Adipose tissue (tissue), 3 donors: ENCODE measurements at places on chromosomes 4 and X. TPM values are rescaled to one million over a fixed set of nuclear protein-coding genes. Genes with fewer than 3 reads are reported as not detected.

The RTL5 gene
- polyA plus RNA-seq: 3.7 TPM

The F11 gene
- polyA plus RNA-seq: not detected

The AVPR2 gene
- polyA plus RNA-seq: 5.9 TPM

The GABRE gene
- 134 TPM for polyA plus RNA-seq

The PROM1 gene
- polyA plus RNA-seq: 0.33 TPM

The MAGEA12 gene
- not detected for polyA plus RNA-seq

The SPANXD gene
- polyA plus RNA-seq: not detected

The TMEM156 gene
- 0.28 TPM for polyA plus RNA-seq

The ABCG2 gene
- polyA plus RNA-seq: 0.31 TPM

The F8 gene
- 25.8 TPM for polyA plus RNA-seq

The ITIH6 gene
- not detected for polyA plus RNA-seq

The NPY2R gene
- not detected for polyA plus RNA-seq

The SOD3 gene
- polyA plus RNA-seq: 31.2 TPM

The ADH1B gene
- polyA plus RNA-seq: 3,622 TPM

The ARFIP1 gene
- 10.9 TPM for polyA plus RNA-seq

The NEIL3 gene
- polyA plus RNA-seq: not detected

The PF4V1 gene
- polyA plus RNA-seq: not detected

The STPG2 gene
- not detected for polyA plus RNA-seq

The MAGT1 gene
- polyA plus RNA-seq: 21.3 TPM

The NLRP2B gene
- not detected for polyA plus RNA-seq

The ARHGEF6 gene
- 19.7 TPM for polyA plus RNA-seq

The ARMCX4 gene
- polyA plus RNA-seq: 5.3 TPM

The GALNTL6 gene
- polyA plus RNA-seq: 0.01 TPM

The AFP gene
- not detected for polyA plus RNA-seq

The SULT1E1 gene
- not detected for polyA plus RNA-seq

The CDKL2 gene
- polyA plus RNA-seq: 0.45 TPM

The CT47B1 gene
- not detected for polyA plus RNA-seq

The NEXMIF gene
- polyA plus RNA-seq: 0.41 TPM

The NALF2 gene
- 0.11 TPM for polyA plus RNA-seq

The PTCHD1 gene
- polyA plus RNA-seq: under 0.01 TPM

The ABLIM2 gene
- 4.6 TPM for polyA plus RNA-seq

The FGF16 gene
- not detected for polyA plus RNA-seq

The TIGD4 gene
- not detected for polyA plus RNA-seq

The HS3ST1 gene
- polyA plus RNA-seq: 1.5 TPM

The IQSEC2 gene
- polyA plus RNA-seq: 5.6 TPM
